ENCODE measurements at places on chromosomes 5 and 9.
A peak's percentile ranks its signal among the peaks of the same experiment; 100 is the strongest.

- no peak for DNase-seq
Measured at GRCh38 chr5:139687656-139688055, 39.5 kb downstream of the CXXC5 start.

- DNase-seq = peak; percentile 85
Measured at GRCh38 chr5:172932313-172933017, 26.8 kb upstream of the RPL26L1 start.

DNA sequence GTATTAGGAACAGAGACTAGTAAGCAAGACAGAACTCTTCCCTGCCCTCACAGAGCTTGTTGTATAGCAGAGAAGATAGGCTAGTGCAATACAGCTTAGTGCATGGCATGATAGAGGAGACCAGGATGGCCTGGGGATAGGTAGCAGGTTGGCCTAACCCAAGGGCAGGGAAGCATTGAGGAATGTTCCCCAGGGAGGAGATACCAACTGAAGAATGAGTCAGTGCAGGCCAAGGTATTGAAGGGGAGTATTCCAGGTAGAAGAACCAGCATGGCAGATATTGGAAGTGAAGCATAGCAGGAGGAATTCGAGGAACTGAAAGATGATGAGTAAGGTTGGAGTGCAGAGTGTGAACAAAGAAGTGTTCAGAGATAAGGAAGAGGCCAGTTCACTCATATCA is 138.6 kb upstream of the DHFR start:
- no peak for DNase-seq

DNA sequence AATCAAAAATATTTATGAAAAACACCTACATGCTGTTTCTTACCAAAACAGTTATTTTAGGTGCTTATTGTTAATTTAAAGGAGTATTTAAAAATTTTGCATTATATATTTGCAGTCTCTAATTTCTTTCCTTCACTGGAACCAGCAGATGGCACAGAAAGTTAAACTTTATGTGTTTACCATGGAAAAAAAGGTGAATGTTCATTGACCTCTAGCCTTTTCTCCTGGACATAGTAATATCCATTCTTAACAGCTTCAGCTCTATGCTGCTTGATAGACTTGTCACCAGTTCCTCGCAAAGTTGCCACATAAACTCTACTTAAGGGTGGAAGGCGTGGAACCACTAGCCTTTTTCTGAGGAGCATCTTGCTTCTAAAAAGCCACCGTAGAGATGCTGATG is 38.7 kb upstream of the NUDT12 start:
- no peak for DNase-seq

- DNase-seq = no peak
Measured at GRCh38 chr5:169080448-169080911, 220.5 kb downstream of the SLIT3 start.

DNA sequence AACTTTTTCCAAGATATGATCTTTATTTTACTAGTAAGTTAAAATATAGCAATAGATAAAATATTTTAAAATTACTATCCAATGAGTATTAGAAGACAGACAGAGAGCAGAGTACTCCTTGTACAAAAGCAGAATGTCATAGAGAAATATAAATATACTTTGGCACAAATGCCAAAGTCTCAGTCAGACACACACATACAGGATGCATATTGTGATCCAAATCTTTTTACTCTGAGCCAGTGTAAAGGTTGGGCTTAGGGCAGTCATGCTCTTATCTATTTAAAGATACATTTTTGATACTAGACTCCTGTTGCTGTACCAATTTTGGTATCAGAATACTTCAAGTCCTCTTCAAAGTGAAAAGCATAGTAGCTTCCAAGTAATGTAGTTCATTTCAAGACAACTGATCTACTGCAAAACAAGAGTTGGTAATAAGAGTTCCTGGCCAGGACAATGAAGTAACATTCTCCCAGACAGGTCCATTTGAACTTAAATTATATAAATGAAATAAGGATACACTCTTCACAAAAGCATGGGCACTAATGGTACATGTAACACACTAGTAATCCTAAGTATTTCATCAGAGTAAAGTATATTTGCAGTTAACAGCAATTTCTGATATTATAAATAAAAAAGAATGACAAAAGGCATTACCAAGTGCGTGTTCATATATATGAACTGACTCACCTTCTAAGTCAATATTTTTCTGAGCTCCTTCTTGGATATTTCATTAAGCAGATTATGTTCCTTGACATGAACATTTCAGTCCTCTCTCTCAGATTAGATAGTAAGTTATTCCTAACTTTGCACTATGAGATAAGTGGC is 10.5 kb downstream of the PFDN1 start:
- DNase-seq = no peak

DNA sequence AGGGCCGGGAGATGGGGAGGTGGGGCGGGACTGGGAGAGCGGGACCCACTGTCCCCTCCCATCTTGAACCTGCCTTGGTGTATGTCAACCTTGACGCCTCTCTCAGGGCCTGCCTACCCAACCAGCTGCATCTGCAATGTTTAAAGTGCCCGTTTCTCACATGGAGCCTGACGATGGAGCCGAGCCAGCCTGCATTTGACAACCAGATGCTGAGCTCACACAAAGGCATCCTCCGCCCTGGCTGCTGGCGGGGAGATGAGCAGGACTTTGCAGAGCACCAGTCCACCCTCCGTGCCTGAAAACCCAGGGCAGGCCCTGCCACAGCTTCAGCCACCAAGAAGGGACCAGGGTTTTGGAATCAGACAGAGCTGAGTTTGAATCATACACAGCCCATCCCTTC is 141.1 kb upstream of the SMIM23 start:
- DNase-seq = peak; percentile 63

GRCh38 chr9:14327036-14327435 is 13.1 kb upstream of the NFIB start:
- no peak for DNase-seq

DNA sequence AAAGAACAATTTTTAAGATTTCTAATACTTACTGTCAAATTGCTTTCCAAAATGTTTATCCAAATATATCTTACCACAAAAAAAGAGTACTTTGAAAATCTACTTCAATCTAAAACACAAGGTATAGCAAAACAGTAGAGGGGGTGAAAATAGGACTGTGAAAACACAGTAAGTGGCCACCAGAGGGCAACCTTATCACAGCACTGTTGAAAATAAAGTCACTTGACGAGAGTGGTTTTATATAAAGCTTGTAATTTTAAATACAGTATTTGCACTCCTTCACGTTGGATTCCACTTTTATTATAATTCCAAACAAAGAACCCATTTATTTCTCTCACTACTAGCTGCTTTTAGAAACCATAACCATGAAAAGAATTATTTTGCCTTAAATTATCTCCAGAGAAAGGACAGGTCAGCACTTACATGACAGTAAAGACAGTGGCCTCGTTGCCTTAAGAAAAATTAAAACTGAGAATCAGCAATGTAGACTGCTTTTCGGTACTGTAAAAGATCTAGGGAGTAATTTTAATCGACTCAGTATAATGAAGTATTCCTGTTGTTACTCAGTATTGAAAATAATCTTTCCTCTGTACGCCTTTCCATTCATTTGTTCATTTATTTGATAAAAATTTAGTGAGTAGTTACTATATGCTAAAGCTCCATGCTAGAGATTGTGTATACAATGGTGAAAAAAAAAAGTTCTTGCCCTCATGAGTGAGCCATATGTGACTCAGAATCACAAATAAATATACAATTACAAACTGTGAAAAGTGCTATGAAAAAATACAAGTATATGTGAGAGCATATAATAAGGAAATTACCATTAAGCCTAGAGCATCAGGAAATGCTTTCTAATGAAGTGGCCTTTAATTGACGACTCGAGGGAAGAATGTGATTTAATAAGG is 40.0 kb upstream of the CDK5RAP2 start:
- peak; percentile 74 for DNase-seq

GRCh38 chr5:125005266-125005665 is 258.8 kb upstream of the ZNF608 start:
- DNase-seq = no peak

GRCh38 chr5:133387621-133388020 is 224.7 kb downstream of the FSTL4 start:
- no peak for DNase-seq

- no peak for DNase-seq
Measured at GRCh38 chr5:150782850-150783249, 4.3 kb downstream of the SMIM3 start.

- DNase-seq = no peak
Measured at GRCh38 chr5:75324791-75325190, 12.2 kb upstream of the HMGCR start.

GRCh38 chr9:73155377-73155776 is 3.7 kb downstream of the ANXA1 start:
- DNase-seq = no peak

- no peak for DNase-seq
Measured at GRCh38 chr5:36778336-36778735, 98.2 kb upstream of the NIPBL start.

GRCh38 chr5:6404129-6404528 is 25.8 kb upstream of the MED10 start:
- peak; percentile 55 for DNase-seq

DNA sequence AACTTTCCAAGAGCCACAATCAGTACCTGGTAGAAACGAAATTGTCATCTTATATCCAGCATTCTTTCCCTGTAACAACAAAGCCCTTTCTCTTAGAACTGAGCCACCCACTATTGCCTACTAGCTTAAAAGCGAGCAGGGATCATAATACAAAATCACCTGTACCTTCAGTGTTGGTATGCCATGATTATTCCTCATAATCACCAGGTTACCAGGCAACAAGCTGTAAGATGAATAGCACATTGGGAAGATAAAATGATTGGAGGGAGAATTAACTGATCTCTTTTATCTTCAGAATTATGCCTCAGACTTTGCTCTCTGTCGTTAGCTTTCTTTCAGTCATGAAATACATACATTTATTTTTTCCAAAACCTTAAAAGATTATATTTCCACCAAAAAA is 345.6 kb downstream of the PRELID2 start:
- DNase-seq = no peak

DNA sequence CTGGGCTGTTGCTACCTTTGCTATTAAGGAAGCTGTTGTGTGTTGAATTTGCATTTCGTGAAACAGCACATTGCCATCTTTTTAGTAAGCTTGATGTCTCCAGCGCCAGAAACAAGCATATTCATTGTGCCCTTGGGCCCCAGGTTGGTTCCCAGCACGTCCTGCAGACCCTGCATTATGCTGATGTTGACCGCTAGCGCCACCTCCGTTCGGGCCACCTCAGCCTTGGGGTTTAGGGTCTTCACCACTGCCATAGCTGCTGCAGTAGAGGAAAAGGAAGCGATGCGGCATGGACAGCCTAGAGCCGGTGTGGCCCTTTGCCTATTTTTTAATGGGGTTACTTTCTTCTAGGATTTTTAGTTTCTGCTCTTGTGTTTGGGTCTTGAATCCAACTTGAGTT is 23.8 kb upstream of the OTULIN start:
- no peak for DNase-seq

- peak; percentile 53 for DNase-seq
Measured at GRCh38 chr5:81639556-81639955, 111.3 kb downstream of the SSBP2 start.

- peak; percentile 46 for DNase-seq
Measured at GRCh38 chr9:77498891-77499290, 149.2 kb downstream of the GNA14 start.

DNA sequence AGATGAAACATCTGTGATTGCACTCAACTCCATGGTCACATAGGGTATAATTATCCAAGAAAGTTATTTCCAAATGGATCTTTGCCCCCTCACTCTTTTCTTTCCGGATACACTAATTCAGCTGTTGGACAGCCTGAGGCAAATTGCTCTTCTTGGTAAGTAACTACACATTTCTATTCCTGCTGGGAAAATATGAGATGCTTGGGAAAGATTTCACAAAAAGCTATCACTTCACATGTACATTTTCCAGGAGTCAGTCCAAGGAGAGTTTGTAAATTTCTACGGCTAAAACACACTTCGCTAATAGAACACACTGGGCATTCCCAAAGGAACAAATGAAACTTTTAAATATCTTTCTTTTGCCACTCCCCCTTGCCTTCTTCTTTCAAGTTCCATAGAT is 123.0 kb upstream of the GRIA1 start:
- DNase-seq = no peak

- DNase-seq = no peak
Measured at GRCh38 chr9:120621941-120622340, 42.0 kb upstream of the CDK5RAP2 start.

DNA sequence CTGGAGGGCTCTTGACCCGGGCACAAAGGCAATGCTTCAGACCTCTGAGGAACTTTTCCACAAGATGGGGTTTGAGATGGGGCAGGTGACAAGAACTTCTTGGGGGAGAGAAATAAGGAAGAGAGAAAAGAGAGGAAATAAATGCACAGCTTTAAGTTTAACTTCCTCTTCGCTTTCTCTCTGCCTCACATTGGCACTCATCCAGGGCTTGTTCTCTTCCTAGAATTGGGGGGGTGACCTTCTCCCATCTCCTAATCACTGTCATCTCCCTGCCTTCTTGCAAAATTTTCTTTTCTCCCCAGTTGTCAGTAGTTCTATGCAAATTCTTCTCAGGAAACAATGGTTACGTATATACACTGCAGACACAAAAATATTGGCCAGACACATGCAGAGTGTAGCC is 19.1 kb upstream of the ADCY2 start:
- no peak for DNase-seq

GRCh38 chr5:8528106-8528505 is 659.2 kb downstream of the MTRR start:
- DNase-seq = no peak

- DNase-seq = no peak
Measured at GRCh38 chr5:134148986-134149539, 27.7 kb downstream of the SKP1 start.

- DNase-seq = no peak
Measured at GRCh38 chr5:160621526-160621925, 199.9 kb downstream of the PTTG1 start.

DNA sequence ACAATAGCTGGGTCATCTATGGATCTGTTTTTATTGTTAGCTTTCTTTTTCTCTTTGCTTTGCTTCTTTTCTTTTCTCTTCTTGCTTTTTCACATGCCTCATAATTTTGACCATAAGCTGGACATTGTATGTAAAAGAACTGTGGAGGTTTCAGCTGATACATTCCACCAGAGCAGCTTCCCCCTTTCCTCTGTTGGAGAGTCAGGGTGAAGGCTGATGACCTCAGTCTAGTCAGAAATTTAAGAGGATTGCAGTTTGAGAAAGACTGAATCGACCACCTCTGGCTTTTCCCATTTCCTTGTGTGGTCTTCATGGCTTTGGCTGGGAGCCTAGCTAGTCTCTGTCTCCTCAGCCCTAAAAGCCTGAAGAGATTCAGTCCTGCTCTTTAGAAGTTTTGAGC is 42.0 kb downstream of the KCNIP1 start:
- DNase-seq = no peak

- no peak for DNase-seq
Measured at GRCh38 chr5:171023508-171023907, 161.7 kb downstream of the RANBP17 start.

- DNase-seq = no peak
Measured at GRCh38 chr5:67283275-67283987, 86.8 kb upstream of the CD180 start.
